Sciatic nerve (tissue), 2 donors: ENCODE measurements at places on chromosomes 1 and 21. TPM values are rescaled to one million over a fixed set of nuclear protein-coding genes. Genes with fewer than 3 reads are reported as not detected.
A peak's percentile ranks its signal among the peaks of the same experiment; 100 is the strongest.

SPATA46 gene
- total RNA-seq: not detected

PROX1 gene
- total RNA-seq: 2.8 TPM

KIF2C gene
- 1.2 TPM for total RNA-seq

CDA gene
- total RNA-seq: 4.3 TPM

SCNM1 gene
- total RNA-seq: 25.9 TPM

SPRR3 gene
- total RNA-seq: 0.45 TPM

PSEN2 gene
- total RNA-seq: 12.5 TPM

KCNE1 gene
- total RNA-seq: 2.5 TPM

OR10J1 gene
- not detected for total RNA-seq

CLDN14 gene
- total RNA-seq: 1.2 TPM

TARS2 gene
- 22.4 TPM for total RNA-seq

CCDC27 gene
- not detected for total RNA-seq

ZNF683 gene
- 0.31 TPM for total RNA-seq

TNFRSF9 gene
- 0.27 TPM for total RNA-seq

CCDC181 gene
- 2.1 TPM for total RNA-seq

LRRC53 gene
- not detected for total RNA-seq

RBM15 gene
- total RNA-seq: 23.4 TPM

HORMAD1 gene
- total RNA-seq: 3.8 TPM

TM2D1 gene
- total RNA-seq: 53.9 TPM

DNA sequence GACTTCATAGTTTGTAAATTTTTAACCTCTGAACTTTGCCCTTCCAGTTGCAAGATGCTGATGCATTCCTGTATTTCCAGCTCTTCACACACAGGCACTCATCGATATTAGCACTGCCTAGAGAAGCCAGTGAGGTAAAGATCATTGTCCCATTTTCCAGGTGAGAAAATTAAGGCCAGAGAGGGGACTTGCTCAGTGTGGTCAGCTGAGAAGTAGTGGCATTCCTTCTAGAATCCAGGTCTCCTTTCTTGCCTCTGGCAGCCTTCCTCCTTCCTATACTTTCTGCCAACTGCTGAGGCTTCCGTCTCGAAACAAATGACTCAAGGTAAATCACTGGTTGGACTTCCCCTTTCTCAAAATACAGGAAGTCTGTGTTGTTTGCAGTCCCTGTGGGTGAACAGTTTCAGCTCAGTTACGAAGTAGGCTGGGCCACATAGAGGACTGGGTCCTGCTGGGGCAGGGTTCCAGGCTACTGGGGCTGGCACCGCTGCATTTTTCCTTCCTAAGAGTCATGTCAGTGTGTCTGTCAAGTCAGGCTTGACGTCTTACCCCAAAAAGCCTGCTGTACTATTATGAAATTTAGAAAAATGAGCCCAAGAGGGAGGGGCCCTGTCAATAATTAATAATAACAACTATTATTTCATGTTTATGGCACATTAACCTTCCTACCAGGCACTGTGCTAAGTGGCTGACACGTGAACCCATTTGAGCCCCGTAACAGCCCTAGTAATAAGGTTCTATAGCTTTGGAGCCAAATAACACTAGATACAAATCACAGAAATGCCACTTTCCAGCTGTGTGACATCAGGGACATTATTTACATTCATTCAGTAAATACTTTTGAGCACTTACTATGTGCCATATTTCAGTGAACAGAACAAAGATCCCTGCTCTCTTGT lies 16.6 kb upstream of the RNF19B start:
- no peak for DNase-seq

DNA sequence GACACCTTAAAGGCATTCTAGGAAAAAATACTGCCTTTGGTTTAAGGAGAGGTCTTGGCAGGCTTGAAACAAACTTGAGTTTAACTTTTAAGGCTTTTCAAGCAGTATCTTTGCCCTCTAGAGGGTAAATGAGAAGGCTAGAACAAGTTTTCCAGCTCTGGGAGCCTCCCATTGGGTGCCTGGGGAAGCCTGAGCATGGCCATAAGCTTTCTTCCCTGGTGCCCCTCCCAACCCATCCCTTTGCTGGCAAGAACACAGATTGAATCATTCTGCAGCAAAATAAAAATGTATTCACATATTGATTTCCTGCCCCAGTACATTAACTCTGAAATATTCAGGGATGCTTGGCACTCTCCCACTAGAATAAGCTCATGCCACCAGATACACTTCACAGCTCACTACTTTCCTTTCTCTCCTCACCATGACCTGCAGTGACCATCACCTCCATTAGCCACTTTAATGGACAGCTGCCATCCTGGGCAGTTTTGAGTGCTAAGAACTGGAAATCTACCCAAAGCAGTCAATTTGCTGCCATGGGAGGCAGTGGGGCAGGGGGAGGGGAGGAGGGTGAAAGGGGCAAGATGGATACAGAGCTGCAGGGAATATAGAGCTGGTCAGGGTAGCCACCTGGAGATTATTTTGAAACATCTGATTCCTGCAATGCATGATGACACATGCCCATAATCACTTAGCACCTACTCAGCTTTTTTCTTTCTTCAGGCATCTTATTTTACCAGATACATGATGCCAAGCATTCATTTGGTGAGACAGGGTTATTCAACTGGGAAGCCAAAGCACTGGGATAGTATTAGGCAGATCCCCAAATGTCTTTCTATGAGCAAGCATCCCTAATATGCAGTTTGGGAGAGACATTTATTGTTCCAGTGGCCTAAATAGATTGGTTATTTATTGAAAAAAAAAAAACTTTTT lies 140.6 kb downstream of the SYT2 start:
- DNase-seq: no peak

- no peak for DNase-seq
These were observed 7.5 kb downstream of the TRIM63 start for GRCh38 chr1:26059906-26060305.

DNA sequence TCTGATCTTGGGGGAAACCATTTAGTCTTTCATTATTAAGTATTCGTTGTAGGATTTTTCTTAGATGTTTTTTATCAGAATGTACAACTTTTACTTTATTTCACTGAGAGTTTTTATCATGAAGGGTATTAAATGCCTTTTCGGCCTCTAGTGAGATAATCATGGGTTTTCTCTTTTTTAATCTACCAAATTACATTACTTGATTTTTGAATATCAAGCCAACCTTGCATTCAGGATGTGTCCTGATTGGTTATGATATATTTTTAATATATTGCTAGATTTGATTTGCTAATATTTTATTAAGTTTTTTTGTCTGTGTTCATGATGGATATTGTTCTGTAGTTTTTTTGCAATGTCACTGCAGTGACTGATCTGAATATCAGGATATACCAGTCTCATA lies 9.4 kb downstream of the NUF2 start:
- DNase-seq: no peak

GRCh38 chr1:17927952-17928351 lies 172.8 kb downstream of the ACTL8 start:
- no peak for DNase-seq

GRCh38 chr1:194256010-194256409 lies 1069.6 kb upstream of the B3GALT2 start:
- no peak for DNase-seq

GRCh38 chr1:243596431-243597062 lies 253.5 kb downstream of the AKT3 start:
- DNase-seq: no peak

- peak; percentile 41 for DNase-seq
These were observed 48.4 kb downstream of the SLC37A1 start for GRCh38 chr21:42561762-42562650.

DNA sequence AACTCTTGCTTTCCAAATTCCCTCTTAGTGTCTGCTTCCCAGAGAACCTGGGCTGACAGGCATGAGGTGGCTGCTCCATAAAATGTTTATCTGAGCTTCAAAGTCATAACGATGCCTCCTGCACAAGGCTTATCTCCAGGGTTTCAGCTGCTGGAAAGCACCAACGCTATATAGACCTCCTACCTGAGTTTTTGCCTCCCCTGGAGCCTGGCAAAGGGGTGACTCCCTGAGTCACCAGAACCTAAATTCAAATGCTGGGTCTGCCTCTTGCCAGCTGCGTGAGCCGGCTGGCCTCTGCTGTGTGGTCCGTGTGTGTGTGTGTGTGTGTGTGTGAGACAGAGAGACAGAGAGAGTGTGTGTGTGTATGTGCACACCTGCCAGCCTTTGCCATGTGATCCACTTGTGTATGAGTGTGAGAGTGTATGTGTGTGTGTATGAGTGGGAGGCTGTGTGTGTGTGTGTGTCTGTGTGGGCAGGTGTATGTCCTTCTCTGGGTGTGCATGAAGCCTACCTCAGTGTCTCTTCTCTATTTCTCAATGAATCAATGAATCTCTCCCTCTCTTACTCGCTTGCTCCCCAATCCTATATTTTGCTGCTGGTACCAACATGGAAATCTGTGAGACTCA lies 714.9 kb downstream of the MATN1 start:
- DNase-seq: no peak

DNA sequence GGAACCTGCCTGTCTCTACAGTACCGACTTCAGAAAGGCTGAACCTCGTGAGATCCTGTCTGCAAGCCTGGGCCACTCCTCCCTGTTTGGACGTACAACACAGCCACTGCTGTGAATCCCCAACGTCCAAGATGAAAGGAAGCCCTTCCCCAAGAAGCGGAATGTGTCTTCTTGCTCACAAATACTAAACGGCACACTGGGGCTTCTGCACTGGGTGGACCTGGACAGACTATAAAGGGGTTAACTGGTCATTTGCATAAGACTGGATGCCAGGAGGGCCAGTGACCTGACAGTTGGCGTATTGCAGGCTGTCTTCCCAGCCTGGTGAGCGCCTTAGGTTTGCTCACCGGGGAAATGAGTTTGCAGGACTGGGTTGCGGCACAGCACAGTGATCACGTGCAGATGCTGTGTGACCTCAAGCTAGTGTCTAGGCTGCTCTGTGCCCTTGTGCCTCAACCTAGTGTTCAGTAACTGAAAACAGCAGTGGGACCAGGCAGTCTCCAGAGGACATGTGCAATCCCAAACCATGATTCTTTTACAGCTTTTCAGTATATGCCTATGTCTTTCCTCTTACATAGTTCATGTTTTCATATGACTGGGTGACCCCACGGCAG lies 19.5 kb upstream of the AJAP1 start:
- DNase-seq: no peak

- DNase-seq: no peak
These were observed 350.9 kb upstream of the ADGRL2 start for GRCh38 chr1:81449786-81450185.

DNA sequence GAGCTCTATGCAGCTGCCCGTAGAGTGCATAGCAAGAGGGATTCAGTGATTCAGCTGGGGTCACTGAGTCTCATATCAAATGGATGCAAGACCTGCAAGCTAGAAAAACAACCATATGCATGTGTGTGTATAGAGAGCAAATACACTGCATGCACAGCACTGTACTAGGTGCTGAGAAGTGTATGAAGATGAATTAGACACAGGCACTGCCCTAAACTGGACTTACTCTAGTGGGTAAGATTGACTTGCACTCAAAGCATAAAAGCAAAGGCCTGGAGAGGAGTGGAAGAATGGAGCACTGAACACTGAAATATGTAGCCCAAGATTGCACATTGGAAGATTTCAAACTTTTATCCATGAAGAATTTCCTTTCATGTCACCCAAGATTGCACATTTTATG lies 5.5 kb upstream of the GBP1 start:
- DNase-seq: no peak

- DNase-seq: no peak
These were observed 123.7 kb downstream of the FOXD2 start for GRCh38 chr1:47561523-47562007.

- DNase-seq: no peak
These were observed 441.6 kb downstream of the SIPA1L2 start for GRCh38 chr1:232188318-232188717.

GRCh38 chr1:27884006-27884954 lies 11.9 kb downstream of the THEMIS2 start:
- DNase-seq: no peak

GRCh38 chr21:46323710-46324389 lies at the start of the genes C21orf58 and PCNT:
TSS of gene C21orf58 (minus strand) at chr21:46323870. CDS start at chr21:46322738, 1,132 bp downstream.
TSS of gene PCNT (plus strand) at chr21:46324156. CDS start at chr21:46324229, 73 bp downstream.
- DNase-seq: peak; percentile 98

DNA sequence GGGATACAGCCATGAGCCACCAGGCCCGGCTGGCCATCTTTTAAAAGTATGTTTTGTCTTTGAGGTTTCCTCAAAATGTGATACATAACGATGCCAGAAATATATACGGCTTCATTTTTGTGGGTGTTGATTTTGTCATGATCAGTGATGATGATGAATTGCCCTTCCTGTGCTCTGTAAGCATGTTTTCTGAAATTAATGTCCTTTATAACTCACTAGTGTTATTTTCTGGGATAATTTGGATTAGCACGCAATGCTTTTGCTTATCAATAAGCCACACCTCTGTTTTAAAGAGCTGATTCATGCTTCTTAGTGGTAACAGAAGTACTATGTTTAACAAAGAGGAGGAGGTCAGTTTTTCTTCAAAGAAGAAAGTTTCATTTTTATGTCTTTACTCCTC lies 25.6 kb downstream of the PHACTR4 start:
- no peak for DNase-seq

DNA sequence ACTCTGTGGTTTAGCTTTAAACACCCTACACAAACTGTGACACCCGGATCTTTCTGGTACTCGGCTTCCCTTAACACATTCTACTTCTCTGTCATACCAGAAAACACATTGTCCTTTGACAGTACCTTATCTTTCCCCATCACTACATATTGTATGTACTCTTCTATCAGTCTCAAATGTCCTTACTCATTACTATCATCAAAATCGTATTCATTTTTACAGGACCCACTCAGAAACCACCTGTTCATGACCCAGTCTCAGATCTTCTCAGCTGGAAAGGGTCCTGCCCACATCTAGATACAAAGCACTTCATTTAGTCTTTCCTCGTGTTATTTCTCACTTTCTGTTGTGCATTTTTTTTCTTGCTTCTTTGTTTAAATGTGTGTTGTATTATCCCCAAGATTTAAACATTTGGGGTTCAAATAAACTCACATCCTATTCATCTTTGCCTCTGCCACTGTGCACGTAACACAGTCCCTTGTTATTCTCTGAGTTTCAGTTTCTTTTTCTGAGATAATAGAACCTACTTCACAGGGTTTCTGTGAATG lies 27.7 kb downstream of the CD34 start:
- no peak for DNase-seq

DNA sequence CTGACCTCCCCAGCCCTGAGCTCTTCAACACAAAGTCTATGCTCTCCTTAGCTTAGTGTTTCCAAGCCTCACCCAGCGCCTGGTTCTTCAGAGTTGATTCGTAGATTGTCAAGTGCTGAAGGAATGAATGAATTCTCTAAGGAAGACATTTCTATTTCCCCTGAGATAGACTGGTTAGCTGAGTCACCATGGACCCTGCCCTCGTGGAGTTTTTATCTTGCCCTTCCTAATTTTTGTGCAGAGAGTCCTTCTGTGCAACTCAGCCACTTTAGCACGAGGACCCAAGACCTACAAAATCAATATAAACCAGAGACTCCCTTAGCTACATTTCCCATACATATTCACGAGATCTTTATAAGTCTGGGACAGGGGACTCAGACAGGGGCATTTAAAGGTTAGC lies 2.6 kb upstream of the CD244 start:
- DNase-seq: no peak

- DNase-seq: no peak
These were observed 185.9 kb downstream of the CACNA1E start for GRCh38 chr1:181669246-181669645.
